ENCODE measurements at places on chromosomes 6 and 20. TPM values are rescaled to one million over a fixed set of nuclear protein-coding genes. Genes with fewer than 3 reads are reported as not detected.
A peak's percentile ranks its signal among the peaks of the same experiment; 100 is the strongest.

Gene AKAP12
- total RNA-seq = 70.1 TPM

Gene RGS17
- total RNA-seq = 1.4 TPM

Gene RAET1G
- total RNA-seq = 1.5 TPM

DNA sequence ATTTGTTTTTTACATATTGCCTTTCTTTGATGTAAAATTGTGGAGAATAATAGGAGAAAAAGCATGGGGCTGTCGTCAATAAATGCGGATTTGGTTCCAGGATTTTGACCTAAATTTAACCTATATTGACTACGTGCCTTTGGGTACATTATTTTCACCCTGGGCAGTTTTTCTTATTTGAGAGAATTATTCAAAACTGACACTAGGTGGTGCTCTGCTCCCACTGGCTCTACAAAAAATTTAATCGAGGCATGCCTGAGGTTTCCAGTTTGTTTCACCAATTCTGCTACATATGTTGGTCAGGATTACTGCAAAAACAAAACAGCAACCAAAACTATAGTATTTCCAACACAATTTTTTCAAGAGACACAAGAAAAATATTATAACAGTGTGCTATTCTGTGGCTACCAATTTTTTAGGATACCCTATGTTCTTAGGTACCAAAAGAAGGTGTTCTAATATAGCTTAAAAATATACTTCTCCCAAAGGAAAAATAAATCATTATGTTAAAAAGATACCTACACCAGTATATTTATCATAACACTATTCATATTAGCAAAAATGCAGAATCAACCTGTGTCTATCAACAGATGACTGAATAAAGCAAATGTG is 48.6 kb upstream of the FABP7 start:
- peak; percentile 75 for DNase-seq

DNA sequence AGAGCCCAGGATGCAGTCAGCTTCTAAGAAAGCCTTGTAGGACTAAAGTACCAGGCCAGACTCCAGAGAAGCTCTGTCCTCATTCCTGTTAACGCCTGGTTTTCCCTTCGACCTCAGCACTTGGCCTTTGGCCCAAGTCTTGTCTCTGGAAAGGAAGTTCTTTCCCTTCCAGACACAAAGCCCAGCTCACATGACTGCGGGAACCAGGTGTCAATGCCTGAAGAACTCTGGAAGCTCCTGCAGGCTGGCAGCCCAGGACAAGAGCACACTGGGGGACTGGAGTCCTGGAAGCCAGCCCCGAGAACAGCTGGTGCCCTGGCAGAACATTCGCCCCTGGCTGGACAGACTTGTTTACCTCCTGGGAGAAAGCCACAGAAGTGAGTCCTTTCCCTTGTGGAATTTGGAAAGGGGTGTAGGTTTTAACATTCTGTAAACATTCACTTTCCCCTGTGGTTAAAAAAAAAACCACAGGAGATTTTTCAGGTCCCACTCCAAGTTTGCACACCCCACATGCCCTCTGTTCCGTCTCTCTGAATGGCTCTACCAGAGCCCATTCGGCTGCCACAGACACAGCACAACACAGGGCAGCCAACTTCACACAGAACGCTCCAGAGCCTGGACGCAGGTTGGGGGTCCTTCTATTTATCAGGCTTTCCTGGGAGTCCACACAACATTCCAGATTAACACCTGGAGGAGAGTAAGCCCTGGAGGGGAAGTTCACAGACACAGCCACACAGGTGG is 18.1 kb downstream of the ACSS1 start:
- DNase-seq = peak; percentile 85

DNA sequence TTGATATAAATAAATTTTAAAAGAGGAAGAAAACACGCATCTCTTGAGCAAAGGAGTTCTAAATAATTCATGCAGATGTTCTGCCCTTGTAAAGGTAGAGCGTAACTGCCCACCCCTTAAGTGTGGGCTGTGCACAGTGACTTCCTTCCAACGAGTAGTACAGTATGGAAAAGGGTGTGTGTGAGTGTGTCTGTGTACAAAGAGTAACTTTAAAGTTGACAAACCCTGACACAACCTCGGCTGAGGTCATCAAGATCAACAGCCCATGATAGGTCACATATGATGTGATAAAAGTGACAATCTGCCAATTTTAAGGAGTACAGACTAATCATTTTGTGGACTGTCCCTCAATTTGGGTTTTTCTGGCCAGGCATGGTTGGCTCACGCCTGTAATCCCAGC is 225.7 kb downstream of the ATXN1 start:
- DNase-seq = no peak

DNA sequence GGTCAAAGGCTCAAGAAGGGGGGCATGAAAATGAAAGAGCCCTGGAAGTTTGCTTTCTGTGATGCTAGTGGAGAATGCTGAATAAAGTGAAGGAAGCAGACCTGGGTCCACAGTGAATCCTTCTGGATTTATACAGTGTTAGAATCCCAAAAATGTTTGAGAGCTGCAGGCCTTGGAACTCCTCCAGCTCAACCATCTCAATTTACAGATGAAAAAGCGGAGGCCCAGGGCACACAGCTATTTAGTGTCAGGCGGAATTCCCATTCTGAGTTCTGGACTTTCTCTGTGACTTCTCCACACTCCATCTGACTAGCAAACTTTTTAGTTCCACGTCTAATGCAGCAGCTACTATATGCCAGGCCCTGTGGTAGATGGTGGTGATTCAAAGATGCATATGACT is 1.5 kb upstream of the PRSS35 start:
- no peak for DNase-seq
